Naive thymus-derived CD8-positive, alpha-beta T cell (primary cell): ENCODE measurements at places on chromosomes 1 and 21.

- peak; percentile 70 for DNase-seq
These were observed at the start of gene ZNF362 for GRCh38 chr1:33256471-33257206. TSS of gene ZNF362 (plus strand) at chr1:33256492. CDS start at chr1:33270575, 14,083 bp downstream.

- DNase-seq, result no peak
These were observed 36.6 kb downstream of the HUNK start for GRCh38 chr21:31909153-31910073.

DNA sequence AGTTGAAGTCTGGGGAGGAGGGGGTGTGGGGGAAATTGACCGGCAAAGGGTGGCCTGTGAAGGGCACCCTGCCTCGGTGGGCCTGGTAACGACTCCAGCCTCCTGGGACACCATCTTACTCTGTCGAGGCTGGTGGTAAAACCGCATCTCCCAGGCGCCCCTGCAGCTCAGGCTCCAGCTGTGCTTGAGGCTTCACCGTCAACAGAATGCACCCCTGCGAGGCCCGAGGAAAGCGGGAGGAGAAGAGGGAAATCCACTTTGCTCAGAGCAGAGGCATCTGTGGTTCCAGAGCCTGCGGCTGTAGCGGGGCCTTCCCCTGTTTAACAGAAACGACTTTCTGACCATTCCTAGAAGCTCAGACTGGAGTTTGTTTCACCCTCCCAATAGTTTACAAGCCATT lies 165.6 kb downstream of the NPHP4 start:
- DNase-seq, result no peak

DNA sequence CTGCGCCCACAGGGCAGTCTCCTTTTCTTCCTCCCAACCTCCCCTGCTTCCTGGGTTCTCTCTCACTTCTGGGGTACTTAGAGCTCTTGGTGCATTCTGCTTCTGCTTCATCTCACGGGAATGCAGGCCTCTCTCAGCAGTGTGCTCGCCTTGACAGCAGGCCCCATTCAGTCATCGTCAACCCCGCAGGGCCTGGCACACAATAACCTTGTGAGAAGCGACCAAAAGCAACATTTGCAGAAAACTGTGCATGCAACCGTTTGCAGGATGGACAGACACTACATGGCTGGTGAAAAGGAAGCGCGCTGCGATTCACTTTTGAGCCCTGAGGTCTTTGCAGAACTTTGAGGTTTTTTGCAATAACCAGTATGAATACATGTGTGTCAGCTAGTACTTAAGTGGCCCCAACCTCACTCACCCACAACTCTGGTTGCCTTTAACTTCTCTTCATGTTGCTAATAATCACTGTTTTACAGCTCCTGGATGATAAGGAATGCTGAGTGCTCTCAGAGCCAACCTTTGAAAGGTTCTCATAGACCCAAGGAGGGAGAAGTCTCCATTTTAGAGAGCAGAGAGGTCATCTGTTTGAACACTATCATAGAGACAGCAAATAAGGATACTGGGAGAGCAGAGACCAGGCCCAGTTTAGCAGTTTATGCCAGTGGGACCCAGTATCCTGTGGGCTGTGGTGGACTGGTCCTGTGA lies 2.5 kb upstream of the CD160 start:
- no peak for DNase-seq

DNA sequence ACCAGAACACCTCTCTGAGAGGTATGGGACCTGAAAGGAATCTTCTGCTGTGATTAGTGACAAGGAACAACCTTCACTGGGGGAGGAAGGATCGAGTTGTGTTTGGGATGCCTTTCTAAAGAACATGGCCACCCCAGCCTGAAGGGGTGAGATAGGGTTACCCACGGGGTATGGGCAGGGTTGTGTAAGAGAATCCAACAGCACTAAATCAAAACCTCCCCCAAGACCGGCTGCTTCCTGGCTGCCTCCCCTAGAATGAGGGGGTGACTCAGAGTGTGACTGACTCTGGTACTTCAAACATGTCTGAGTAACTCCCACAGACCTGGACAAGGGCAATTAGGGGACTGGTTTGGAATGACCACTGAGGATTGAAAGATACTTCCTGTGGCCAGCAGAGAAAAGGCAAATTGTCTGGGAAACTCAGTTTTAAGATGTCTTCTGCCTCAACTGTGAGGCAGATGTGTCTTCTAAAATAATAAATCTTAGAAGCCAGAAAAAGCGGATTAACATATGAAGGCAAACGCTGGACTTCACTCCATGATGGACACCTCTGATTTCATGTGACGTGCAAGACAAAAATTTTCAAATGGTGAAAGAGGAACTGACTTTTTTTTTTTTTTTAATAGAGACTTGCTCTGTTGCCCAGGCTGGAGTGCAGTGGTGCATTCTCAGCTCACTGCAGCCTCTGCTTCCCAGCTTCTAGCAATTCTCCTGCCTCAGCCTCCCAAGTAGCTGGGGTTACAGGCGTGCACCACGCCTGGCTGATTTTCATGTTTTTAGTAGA lies 6.7 kb upstream of the PTPN14 start:
- DNase-seq, result no peak

DNA sequence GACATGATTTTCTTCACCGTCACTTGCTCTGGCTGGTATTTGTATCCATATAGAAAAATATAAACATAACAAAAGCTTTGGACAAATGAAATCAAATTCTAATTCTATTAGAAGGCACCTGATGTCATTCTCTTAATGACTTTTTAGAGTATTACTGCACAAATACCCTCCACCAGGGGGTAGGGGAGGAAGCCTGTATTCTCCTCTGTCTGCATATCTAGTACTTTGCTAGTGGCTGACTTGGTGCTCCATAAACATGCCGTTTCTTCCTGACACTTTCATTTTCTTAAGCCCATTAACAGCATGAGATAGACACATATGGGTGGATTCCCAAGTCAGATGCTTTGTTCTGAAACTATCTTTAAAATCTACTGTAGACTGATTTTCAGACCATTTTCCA lies 20.6 kb upstream of the KCNJ15 start:
- no peak for DNase-seq

- DNase-seq, result no peak
These were observed 4.4 kb downstream of the ROR1 start for GRCh38 chr1:63777965-63778880.

DNA sequence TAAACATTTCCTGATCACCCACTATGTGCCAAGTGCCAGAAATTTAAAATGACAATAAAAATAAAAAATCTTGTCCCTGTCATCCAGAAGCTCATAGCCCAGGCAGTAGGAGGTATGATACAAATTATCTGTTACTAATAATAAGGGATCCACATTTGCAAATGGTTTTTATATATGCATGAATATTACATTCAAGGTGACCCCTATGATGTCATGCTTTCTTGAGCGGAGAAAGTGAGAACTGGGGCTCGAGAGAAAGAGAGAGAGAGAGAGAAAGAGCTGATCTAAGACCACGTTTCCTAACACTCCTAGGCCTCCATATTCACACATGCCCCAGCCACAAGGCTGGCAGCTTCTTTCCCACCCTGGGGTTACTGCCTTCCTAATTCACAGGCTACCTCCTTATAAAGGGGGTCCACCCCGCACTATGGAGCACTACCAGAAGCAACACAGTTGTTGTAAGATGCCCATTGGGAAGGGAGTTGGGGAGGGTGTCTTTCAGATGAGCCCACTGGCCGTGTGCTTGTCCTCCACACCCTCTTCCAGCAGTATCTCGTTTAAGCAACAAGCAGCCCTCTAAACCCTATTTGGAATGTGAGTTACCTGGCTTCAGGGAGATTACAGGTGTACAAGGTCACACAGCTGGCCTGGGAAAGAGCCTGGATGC lies 28.8 kb upstream of the LRRN2 start:
- DNase-seq, result no peak
